ENCODE measurements at places on chromosomes 2 and 18.

GRCh38 chr2:124640221-124640750 lies 615.2 kb downstream of the CNTNAP5 start:
- no peak for DNase-seq

DNA sequence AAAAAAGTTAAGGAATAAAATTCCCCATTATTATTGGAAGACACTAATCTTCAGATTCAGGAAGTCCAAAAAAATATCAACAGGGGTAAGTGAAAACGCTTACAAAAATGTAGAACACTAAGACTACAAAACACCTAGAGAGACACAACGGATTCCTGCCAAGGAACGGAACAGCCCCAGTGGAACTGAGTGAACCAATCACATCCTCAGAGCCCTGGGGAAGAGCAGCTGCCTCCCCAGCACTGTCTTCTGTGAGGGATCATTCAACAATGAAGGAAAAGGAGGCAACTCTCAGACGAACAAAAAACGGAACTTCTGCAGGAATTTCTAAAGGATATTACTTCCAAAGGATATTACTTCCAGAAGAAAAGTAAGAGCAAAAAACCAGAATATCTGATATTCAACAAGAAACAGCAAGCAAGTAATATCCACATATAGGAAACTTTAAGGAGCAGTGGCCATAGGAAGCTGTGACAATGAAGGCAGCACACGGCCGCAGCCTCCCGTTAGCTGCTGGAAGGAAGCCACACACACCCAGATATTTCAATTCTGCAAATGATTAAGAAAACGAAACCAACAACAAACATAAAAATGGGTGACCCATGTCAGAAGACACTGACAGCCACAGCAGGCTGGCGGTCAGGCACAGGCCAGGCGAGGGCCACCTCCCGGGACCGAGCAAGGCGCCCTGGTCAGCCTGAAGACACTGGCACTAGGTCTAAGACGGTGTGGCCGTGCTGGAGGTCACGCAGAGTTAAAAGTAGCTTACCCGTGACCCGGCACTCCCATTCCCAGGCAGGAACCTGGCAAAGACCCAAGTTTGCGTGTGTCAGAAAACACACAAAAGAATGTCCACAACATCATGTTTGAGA lies 81.8 kb downstream of the HDAC4 start:
- DNase-seq, result peak; percentile 26

GRCh38 chr2:71346065-71346464 lies 14.5 kb downstream of the ZNF638 start:
- no peak for DNase-seq

GRCh38 chr18:75656563-75657247 lies 229.2 kb upstream of the SMIM21 start:
- DNase-seq, result no peak

GRCh38 chr2:58852243-58852642 lies 611.1 kb upstream of the FANCL start:
- no peak for DNase-seq

GRCh38 chr2:128369602-128370467 lies 51.2 kb upstream of the HS6ST1 start:
- DNase-seq, result no peak

GRCh38 chr18:23584019-23584983 lies 2.0 kb downstream of the NPC1 start:
- no peak for DNase-seq

- DNase-seq, result no peak
These were observed 70.9 kb downstream of the MTCL1 start for GRCh38 chr18:8776013-8776943.

DNA sequence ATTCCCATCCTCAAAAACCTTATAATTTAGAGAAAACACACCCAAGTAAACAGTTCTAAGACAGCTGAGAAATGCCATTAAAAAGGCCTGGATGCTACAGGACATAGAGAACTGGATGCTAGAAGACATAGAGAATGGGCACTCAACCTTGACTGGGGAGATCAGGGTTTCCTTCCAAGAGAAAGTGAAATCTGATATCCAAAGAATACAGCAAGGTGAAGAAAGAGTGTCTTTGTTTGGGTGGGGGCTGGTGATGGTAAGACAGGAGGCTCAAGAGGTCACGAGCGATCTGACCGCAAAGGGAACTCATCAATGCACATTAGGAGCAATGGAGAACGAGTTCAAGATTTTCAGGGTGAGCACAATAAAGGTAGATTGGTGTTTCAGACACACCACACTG lies 31.6 kb downstream of the EPB41L3 start:
- no peak for DNase-seq

DNA sequence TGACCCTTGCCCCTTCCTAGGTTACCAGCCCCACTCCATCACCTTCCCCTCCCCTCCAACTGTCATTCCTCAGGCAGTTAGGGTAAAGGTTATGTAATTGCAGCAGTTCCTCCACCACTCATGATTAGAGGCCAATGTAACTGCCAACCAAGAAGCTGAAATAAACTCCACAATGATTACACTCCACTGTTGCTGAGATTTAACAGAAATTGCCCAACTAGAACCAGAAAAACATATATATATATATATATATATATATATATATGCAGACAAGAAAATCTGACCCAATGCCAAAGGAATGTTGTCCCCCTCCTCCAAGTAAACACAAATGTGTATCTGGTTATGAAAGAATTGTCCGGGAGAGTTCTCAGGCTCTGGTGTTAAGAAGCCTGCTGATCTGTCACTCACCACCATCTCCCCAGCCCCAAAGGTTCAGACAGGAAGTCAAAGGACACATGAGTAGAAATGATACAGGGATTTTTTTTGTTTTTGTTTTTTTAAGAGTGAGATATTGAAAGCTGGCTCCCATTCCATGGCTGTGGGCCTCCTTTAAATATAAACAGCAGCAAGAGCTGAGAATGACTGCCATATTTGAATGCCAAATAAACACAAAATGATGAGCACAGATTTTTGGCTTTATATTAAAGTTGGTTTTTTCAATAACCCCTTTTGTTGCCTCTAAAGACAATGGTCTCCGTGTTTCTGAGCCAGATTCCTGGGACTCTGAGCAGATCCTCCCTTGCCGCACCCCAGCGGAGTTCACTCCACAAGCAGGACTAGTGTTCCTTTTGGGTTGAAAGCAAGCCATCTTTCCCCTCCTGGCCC lies 127.2 kb upstream of the MAPRE2 start:
- peak; percentile 16 for DNase-seq

Measured in Caki2 (cell line).